Activated B cell treated with CpG ODN at 0.5 μM for 24 hours (primary cell): ENCODE measurements at places on chromosomes 13 and 19. TPM values are rescaled to one million over a fixed set of nuclear protein-coding genes. Genes with fewer than 3 reads are reported as not detected.

PEPD gene
- total RNA-seq, result 49.1 and 49.4 TPM in 2 replicates

PROZ gene
- total RNA-seq, result not detected in 2 replicates

F7 gene
- total RNA-seq, result not detected in 2 replicates

QPCTL gene
- 19.3 and 21.1 TPM in 2 replicates for total RNA-seq

CABP5 gene
- not detected in 2 replicates for total RNA-seq
